ENCODE measurements at places on chromosomes 12 and 14.

- no peak for DNase-seq
Measured at GRCh38 chr14:100680439-100681051, 46.1 kb upstream of the DLK1 start.

- DNase-seq: no peak
Measured at GRCh38 chr12:53208877-53209463, 1.9 kb upstream of the ITGB7 start.

DNA sequence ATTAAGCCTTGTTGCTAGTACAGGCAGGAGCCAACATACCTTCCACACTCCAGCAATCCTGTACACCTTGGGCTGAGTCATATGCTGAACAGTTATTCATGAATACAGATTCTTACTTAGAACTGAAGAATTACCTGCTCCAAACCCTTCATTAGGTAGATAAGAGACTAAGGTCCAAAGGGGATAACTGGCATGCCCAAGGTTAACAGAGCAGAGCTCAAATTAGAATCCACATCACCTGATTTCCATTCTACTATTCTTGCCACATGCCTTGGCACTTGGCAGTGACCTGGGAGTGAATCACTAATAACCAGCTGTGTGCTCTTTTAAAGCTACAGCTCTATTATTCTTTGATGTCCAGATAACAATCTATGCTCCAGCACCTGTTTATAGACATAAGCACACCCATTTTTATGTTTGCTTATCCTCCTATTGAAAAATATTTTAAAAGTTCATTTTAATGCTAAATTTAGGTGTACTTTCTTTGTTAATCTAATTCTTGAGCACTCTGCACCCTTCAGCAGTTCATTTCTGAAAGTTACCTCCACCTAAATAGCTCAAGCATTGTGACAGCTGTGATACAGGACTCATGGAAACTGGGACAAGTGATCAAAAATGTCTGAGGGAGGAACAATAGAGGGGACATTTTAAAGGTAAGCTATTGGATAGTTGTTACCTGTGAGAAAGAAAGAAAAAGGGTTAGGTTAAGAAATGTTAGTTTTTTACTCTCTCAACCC, 19.4 kb downstream of the LPCAT3 start:
- no peak for DNase-seq

DNA sequence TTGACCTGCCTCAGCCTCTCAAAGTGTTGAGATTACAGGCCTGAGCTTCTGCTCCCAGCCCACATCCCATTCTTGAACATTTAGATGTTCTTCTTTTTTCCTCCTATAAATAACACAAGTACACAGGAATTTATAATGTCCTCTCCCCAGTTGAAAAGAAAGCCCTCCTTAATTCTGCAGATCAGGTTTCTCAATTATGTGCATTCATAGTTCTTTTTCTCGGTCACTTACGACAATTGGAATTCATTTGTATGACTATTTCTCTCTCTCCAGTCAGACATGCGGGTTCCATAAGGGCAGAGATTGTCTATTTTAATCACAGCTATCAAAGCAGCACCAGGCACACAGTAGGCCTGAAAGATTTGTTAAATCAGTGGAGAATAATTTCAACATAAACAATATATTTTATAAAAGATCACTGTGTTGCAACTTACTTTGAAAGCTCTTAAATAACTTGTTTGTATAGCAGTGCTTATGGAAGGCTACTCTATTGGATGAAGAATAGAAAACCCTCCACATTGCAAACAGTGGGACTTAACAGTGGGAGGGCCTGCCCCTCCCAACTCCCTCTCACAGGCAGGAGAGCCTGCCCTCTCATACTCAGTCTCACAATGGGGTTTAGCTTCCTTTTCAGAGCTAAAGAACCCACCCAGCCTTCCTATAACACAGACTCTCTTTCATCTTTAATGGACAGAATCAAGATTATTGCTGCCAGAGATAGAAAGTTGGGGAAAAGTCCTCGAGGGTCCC, 84.1 kb upstream of the TRAF3 start:
- DNase-seq: no peak

DNA sequence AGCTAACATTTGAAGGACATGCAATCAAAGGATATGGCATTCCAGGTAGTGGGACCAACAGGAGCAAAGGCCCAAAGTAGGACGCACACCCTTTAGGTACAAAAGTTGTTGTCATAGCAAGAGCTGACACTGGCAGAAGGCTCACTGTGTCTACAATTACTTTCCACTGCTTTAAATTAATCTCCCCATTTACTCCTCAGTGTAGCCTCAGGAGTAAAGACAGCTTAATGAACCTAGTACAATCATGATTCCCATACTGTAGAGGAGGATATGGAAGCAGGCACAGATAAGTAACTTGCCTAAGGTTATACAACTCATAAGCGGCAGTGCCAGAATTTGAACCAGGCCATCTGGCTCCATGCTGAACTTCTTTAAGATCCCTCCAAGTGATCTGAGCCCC, 212.9 kb upstream of the SFSWAP start:
- DNase-seq: no peak

DNA sequence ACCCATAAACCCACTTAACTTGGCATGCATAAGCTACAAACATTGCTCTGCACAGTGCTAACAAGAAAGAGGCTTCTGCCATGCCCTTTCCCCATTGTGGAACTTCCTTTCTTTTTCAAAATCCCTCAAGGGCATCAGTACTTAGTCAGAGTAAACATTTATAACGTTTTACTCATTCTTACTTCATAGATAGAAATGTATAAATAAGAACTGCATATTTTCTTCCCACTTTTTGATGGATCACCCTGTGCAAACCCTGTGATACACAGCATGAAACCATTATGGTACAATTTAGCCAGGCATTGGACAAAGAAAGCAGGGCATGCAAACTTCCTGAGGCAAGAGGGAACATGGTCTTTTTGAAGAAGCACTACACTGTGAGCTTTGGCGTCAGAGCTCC, 113.8 kb upstream of the FOXG1 start:
- DNase-seq: no peak

DNA sequence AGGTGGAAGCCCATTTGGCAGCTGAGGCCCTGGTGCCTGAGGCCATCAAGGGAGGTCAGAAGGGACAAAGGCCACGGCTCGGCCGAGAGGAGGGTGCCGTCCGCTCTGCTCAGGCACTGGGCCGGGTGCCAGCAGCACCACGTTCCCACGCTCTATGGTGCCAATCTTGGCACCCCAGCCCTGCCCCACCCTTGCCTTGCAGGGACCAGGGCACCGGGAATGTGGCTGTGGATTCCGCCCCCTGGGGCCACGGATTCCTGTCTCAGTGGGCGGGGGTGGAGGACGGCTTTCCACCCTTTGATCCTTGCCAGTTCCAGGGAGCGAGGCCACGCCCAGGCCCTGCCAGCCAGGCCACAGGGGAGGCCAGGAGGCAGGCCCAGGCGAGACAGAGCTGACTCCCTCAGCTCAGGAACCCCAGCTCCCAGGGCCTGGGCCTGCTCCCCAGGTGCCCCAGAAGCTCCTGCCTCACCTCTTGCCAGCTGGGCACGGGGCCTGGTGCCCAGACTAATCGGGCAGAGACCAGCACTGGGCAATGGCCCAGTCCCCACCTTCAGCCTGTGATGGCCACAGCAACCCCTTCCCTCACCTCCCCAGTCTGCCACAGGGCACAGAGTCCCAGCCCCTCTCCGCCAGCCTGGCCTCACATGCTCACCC, 26.4 kb upstream of the GPR132 start:
- peak; percentile 93 for DNase-seq

GRCh38 chr12:90757957-90758356, 197.0 kb downstream of the CCER1 start:
- DNase-seq: no peak

GRCh38 chr14:31677630-31678029, 116.4 kb downstream of the NUBPL start:
- DNase-seq: no peak

GRCh38 chr14:102442241-102443211, 67.0 kb downstream of the ANKRD9 start:
- no peak for DNase-seq

- DNase-seq: no peak
Measured at GRCh38 chr12:106049105-106049504, 89.6 kb downstream of the NUAK1 start.

DNA sequence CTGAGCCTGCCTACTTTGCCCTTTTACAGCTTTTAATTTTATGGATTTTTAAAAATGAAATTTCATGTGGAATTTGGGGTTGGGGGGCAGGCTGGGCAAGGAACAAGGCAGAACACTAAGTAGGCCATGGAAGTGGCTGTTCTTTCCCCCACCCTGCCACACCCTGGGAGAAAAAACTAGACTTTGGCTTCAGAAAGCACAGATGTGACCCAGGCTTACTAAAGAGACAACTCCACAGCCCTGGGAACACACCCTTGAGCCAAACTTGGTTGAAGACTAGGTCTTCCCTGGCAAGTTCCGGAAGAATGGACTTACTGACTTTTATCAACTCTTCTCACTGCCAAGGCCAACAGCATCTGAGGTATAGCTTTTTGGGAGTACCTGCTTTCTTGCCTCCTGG, 40.3 kb downstream of the BAZ2A start:
- no peak for DNase-seq

- DNase-seq: peak; percentile 84
Measured at GRCh38 chr12:131454418-131455217, 256.3 kb upstream of the SFSWAP start.

DNA sequence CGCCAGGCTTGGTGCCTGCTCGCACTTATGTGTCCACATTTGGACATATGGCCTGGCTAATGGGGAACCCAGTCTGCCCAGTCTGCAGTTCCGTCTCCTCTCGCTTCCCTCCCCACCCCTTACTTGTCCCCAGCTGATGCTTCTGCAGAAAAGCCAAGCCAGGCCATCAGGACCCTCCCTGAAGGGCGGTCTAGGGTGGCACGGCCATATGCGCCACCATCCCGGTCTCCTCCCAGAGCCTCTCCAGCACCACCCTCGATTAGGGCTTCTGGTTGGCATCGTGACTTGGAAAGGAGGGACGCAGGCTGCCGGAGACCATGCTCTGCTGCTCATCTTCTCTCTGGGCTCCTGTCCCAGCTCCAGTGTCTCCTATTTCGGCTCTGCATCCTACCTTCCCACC, 54.6 kb downstream of the CALM1 start:
- no peak for DNase-seq

- DNase-seq: no peak
Measured at GRCh38 chr14:46323404-46323762, 328.2 kb downstream of the RPL10L start.

- peak; percentile 80 for DNase-seq
Measured at GRCh38 chr12:110109037-110109836, 14.9 kb upstream of the IFT81 start.

GRCh38 chr12:63170321-63170720, 19.3 kb upstream of the AVPR1A start:
- no peak for DNase-seq

GRCh38 chr12:2783936-2784600, 10.7 kb upstream of the FKBP4 start:
- peak; percentile 65 for DNase-seq

GRCh38 chr12:65668981-65669695, 155.1 kb upstream of the HMGA2 start:
- DNase-seq: no peak

GRCh38 chr14:86003998-86004397, 474.1 kb downstream of the FLRT2 start:
- DNase-seq: no peak
